ENCODE measurements at places on chromosomes 13 and 19.

- no peak for DNase-seq
These were observed 852 bp upstream of the SHISA7 start for GRCh38 chr19:55443824-55444480.

GRCh38 chr19:38044267-38045111 is 137.5 kb downstream of the SIPA1L3 start:
- peak; percentile 85 for DNase-seq

DNA sequence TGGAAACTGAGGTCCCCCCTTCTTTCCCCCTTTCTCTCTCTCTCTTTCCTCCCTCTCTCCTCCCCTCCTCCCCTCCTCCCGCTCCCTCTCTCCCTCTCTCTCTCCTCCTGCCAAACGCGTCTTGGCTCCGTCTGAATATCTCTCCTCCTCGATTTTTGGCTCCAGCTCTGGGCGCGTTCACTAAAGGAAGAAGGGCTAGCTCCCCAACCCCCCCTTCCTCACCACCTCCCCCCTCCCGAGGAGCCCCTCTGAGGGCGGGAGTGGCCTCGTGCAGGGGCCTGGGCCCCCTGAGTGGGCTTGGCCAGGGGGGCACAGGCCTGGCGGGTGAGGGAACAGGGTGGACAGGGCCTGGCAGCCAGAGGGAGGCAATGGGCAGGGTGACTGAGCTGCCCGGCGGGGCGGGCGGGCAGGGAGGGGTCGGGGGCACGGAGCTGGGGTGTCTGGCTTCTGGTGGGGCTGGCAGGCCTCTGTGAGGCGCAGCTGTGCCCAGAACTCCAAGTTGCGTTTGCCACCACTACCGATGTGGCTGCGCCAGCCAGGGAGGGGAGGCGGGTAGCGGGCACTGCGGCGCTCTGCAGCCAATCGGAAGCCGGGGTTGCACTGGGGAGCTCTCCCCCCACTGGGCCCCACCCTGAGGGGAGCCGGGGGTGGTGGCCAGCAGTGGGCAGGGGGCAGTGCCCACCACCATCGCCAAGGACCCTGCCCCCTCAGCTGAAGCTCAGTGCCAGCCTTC is 7.1 kb downstream of the NFIX start:
- no peak for DNase-seq

GRCh38 chr19:38693380-38694223 is 46.2 kb downstream of the ACTN4 start:
- peak; percentile 98 for DNase-seq

- peak; percentile 90 for DNase-seq
These were observed 6.2 kb downstream of the SULT2B1 start for GRCh38 chr19:48558018-48558684.

DNA sequence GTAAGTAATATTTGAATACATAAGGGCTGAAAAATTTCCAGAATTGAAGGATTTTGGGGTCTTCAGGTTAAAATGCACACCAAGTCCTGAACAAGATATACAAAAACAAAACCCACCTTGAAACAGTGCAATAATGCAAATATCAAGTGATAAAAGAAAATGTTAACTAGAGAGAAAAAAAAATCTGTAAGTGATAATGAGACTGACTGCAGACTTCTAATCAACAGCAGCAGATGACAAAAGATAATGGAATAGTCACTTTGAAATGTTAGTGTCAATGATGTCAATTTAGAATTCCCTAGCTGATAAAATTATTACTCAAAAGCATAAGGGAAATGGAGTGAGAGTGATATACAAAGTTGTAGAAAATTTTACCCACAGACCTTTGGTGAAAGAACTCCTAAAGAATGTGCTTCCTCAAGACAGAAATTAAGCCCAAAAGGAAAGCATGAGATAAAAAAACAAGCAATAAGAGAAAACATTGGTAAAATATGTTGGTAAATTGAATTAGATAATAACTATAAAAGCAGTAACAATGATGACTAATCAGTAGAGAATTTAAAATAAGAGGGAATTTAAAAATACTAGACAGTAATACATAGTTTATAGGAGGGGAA is 12.4 kb upstream of the DGKH start:
- peak; percentile 26 for DNase-seq

DNA sequence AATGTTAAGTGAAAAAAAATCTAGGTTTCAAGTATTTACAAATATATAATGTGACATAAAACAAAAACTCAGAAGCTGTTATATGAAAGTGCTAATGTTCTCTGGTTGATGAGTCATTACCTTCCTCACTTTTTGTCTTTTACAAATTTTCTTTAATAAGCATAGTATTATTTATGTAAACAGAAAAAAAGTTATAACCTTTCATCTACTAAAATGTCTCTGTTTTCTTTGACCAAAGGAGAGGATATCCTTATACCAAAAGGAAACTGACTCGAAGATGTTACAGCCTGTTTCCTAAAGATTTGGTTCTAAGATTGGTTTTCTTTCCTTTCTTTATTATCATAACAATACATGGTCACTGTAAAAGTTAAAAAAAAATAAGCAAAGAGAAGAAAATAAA is 38.0 kb downstream of the RCBTB2 start:
- no peak for DNase-seq

- DNase-seq, result peak; percentile 17
These were observed 6.9 kb upstream of the PLEKHF1 start for GRCh38 chr19:29658221-29658991.

- DNase-seq, result no peak
These were observed 616 bp downstream of the CDX2 start for GRCh38 chr13:27968316-27969081.

DNA sequence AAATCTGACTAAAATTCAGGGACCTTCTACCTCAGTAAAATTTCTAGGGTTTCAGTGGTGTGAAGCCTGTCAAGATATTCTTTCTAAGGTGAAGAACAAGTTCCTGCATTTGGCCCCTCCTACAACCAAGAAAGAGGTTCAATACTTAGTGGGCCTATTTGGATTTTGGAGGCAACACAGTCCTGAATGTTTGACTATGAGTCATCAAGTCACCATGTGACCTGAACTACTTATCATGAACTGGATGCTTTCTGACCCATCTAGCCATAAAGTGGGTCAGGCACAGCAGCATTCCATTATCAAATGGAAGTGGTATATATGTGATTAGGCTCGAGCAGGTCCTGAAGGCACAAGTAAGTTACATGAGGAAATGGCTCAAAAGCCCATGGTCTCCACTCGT is 163.0 kb upstream of the IRS2 start:
- peak; percentile 36 for DNase-seq

GRCh38 chr13:25391932-25392331 is 20.2 kb downstream of the ATP8A2 start:
- DNase-seq, result no peak

GRCh38 chr13:76692346-76692745 is 193.9 kb downstream of the KCTD12 start:
- DNase-seq, result peak; percentile 31

- DNase-seq, result no peak
These were observed 1.5 kb downstream of the ZNF576 start for GRCh38 chr19:43597876-43598275.

GRCh38 chr19:14525729-14526128 is 3.7 kb upstream of the TECR start:
- no peak for DNase-seq

- peak; percentile 15 for DNase-seq
These were observed 162.5 kb downstream of the OLFM4 start for GRCh38 chr13:53191091-53191490.

- DNase-seq, result no peak
These were observed 70.3 kb downstream of the ALOX5AP start for GRCh38 chr13:30805603-30806011.

- DNase-seq, result no peak
These were observed 2.3 kb upstream of the UHRF1 start for GRCh38 chr19:4906963-4907362.

GRCh38 chr19:39293394-39293793 is 2.8 kb upstream of the IFNL1 start:
- no peak for DNase-seq

GRCh38 chr13:42484386-42484785 is 89.6 kb upstream of the TNFSF11 start:
- no peak for DNase-seq

DNA sequence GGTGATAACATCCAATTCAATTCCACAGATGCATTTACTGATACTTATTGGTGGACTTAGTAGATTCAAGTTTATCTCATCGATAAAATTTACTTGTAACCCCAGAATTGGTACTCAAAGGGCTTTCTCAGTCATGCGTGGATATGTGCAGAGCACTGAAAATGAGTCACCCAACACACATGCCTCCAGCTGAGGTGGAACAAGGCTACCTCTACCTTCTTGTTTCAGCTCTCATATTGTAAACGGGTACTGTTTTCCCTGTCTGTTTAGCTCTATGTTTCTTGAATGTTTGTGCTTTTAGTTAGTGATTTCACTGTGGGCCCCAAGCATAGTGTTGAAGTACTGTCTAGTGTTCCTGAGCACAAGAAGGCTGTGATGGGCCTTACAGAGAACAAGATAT is 1.5 kb downstream of the LRRC63 start:
- DNase-seq, result no peak

DNA sequence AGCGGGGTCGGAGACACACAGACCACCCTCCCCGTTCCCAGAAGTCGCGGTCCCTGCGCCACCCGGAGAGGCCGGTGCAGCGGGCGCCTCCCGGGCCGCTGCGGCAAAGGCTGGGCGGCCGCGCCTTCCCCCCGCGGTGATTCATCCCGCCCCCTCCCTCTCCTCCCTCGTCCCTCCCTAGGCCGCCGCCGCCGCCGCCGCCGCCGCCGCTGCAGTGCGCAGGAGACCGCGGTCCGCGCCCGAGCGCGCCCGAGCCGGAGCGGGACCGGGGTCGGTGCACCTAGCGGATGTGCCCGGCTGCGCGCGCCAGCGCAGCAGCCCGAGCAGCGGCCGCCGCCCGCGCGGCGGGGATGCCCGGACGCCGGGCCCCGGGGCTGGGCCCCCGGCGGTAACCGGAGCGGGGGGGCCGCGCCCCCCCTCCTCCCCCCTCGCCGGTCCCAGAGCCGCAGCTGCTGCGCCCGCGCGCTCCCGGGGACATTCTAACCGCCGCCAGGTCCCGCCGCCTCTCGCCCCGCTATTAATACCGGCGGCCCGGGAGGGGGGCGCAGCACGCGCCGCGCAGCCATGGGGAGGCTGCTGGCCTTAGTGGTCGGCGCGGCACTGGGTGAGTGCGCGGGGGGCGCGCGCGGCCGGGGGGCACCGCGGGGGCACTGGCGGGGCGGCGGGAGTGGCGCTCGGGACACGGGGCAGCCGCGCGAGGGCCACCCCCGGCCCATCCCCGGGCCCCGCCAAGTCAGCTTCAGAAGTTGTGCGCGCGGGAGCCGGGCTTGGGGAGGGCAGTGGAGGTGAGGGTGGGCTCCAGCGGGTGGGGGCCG is at the start of gene SCN1B:
Gene SCN1B, plus strand, starts transcription at position 214 of the 815 bp plus-strand sequence. Its CDS starts 351 bp downstream, at position 565.
- DNase-seq, result peak; percentile 80

DNA sequence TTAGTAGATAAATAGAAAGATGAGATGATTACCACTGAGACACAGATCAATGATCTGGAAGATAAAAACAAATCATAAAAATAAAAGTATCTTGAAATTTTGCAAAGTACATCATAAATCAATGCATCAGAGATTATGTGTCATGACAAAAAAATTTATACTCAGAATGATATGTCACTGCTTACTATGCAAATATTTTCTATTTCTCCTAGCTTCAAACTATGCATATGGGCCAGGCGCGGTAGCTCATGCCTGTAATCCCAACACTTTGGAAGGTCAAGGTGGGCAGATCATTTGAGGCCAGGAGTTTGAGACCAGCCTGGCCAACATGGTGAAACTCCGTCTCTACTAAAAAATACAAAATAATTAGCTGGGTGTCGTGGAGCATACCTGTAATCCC is 17.3 kb upstream of the RBM26 start:
- DNase-seq, result peak; percentile 45

DNA sequence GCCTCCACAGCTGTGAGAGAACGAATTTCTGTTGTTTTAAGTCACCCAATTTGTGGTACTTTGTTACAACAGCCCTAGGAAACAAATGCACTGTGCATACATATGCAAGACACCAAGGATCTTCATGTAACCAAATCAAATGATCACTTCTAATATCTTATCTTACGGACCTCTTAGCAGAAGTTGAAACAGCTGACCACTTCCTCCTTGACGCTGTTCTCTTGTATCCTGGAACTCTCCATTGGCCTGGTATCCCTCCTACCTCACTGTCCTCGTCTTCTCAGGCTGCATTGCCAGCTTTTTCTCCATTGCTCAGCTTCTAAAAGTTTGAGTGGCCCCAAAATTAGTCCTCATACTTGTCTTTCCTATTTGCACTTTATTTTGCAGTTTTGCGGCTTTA is 200.4 kb downstream of the DLEU7 start:
- DNase-seq, result no peak

GRCh38 chr19:5246554-5247155 is 94.0 kb downstream of the PTPRS start:
- DNase-seq, result no peak

DNA sequence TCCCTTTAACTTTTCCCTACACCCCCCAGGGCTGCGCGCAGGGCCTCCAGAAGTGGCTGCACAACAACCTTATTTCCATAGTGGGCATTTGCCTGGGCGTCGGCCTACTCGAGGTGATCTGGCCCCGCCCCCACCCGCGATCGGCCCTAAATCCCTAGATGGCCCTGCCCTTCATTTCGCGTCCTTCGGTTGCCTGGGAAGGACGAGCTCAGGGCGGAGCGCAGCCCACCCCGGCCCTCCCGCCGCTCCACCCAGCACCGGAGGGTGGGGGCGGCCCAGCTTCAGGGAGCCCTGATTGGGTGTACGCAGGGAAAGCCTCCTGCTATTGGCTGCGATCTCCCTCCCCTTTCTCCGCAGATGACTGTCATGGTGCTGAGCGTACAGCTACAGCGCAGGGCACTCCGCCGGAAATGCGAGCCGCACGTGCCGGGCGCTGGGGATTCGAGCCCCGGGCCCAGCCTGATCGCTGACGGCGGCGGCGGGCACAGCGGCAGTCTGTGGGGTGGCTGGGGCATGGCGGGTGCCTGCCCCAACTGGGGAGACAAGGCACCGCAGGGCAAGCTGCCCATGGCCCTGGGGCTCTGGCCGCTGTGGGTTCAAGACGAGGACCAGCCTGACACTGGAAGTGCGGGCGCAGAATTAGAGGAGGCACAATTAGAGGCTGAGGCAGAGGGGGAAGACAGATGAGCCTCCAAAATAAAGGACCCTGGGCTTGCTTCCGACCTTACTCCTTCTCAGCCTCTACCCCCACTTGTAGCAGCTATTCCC is 4.3 kb downstream of the CD37 start:
- DNase-seq, result no peak

- peak; percentile 61 for DNase-seq
These were observed 32.7 kb downstream of the KCTD12 start for GRCh38 chr13:76853481-76853880.

DNA sequence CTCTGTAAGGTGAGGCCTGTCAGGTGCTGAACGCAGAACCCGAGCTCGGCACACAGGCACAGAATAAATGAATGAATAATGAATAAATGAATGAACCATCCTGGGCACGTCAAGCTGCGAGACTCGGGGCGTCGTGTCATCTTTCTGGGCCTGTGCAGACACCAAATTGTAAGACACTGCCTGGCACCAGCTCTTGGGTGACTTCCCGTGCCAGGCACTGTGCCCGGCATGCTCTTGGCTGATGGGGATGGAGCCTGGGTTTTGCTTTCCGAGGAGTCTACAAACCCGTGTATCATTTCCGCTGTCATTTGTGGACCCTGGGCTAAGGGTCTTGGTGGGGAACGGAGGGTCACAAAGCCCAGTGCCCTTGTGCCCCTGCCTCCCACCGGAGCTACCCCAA is 43.9 kb downstream of the CELF5 start:
- no peak for DNase-seq

GRCh38 chr13:26880735-26881134 is 120.1 kb upstream of the GPR12 start:
- no peak for DNase-seq

Data from ELR (cell line).